ENCODE measurements at places on chromosomes 3 and 15.

DNA sequence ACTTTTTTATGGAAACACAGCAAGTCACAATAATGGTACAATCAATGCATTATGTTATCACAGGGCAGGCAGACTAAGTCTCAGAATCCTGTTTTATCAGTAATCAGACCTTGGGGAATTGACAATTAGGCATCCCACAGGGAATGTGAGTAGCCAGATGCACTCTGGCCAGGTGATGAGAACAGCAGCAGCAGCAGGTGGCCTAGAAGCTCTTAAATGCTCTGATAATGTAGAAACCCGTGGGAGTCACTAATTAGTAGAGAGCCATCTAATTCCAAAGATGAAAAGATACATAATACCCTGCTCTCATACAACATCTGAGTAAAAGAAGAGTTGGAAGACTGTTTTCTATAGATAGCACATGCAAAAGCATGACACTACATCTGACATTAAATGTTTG is 12.6 kb downstream of the CEP152 start:
- no peak for DNase-seq

- peak; percentile 6 for DNase-seq
Observed at GRCh38 chr3:34727700-34728099, 911.6 kb upstream of the ARPP21 start.

DNA sequence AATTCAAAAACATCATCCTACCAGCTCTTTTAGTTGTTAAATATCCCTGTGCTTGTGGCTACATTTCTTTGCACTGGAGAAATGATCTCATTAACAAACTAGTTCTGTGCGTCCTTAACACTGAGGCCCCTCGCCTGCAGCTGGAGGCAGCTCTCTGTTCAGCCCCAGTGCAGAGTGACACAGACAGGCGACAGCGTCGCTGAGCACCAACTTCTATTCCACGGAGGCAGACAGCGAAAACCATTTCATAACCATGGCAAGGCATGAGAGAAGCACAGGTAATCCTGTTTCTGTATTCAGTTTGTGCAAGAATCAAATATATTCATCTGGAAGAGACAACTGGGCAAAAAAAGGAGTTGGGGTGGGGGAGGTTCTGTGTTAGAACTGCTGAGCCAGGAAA is 530.7 kb downstream of the ZIC1 start:
- no peak for DNase-seq

DNA sequence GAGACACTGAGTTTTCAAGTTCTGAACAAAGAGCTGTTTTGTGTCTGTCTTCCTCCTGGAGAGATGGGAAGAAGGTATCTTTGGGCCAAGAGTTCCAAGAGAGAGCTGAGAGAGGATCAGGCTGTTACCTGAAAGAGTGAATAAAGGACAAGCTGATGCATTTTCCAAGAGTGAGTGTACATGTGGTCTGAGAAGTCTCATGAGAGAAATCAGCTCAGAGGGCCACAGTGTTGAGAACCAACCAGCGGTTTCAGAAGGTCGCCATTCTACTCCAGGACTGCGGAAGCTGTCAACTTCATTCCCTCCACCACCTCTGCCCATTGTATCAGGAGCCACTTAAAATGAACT is 42.7 kb upstream of the PPP2R3A start:
- DNase-seq: peak; percentile 75

DNA sequence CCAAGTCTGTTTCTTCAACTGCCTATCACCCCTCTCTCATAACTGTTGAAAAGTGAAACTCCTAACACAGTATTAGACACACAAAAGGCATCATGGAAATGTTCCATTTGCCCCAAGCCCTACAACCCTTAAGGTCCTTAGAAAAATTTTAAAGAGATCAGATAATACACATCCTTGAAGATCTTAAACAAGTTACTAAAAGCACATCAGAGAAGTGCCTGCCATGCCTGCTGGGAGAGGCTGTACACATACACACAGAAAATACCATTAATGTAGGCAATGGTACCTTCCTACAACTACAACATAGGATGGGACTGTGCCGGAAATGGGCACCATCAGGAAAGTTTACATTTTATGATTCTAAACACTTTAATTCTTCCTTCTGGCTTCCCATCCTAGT is 3.3 kb downstream of the ADAM10 start:
- DNase-seq: no peak

DNA sequence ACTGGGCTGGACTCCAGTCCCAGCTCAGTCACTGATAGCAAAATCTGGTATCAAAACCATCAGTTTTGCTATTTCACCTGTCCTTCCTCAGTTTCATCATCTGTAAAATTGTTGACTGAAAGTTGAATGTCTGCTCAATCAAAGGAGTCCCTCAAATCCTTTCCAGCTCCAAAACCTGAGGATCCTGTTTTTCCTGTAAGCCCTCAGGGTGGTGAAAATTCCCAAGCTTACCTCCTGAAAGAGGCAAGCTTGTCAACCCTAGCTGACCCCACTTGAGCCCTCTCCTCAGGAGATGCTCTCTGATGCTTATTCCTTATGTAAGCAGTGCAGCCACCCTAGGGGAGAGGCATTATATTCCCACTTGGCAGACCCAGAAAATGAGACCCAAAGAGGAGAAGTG is 82.6 kb downstream of the HMG20A start:
- no peak for DNase-seq

GRCh38 chr3:16406579-16406978 is 106.9 kb downstream of the RFTN1 start:
- no peak for DNase-seq

DNA sequence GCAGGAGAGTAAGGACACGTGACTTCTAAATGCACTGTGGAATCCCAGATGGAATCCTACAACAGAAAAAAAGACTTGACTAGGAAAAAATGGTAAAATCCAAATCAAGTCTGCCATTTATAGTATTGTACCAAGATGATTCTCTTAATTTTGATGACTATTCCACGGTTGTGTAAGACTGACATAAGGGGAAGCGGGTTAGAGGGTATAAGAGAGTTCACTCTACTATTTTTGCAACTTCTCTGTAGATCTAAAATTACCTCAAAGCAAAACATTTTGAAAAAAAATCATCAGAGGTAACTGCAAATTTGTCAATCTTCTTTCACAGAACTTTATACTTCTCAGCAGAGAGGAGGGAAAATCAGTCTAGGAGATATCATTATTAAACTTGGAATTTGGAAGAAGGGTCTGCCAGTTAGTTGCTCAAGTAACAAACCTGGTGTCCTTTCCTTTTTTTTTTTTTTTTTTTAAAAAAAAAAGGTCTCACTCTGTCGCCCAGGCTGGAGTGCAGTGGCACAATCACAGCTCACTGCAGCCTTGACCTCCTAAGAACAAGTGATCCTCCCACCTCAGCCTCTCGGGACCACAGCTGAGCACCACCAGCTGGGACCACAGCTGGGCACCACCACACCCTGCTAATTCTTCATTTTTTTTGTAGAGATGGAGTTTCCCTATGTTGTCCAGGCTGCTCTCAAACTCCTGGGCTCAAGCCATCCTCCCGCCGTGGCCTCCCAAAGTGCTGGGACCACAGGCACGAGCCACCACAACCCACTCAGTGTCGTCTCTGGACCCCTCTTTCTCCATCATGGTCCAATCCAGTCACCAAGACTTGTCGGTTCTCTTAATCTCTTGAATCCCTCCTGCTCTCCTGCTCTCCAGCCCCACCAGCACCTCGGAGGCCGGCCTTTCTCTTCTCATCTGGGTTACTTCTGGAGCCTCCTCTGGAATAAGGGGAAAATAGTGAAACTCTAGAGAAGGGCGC is 14.9 kb upstream of the HES1 start:
- DNase-seq: no peak

DNA sequence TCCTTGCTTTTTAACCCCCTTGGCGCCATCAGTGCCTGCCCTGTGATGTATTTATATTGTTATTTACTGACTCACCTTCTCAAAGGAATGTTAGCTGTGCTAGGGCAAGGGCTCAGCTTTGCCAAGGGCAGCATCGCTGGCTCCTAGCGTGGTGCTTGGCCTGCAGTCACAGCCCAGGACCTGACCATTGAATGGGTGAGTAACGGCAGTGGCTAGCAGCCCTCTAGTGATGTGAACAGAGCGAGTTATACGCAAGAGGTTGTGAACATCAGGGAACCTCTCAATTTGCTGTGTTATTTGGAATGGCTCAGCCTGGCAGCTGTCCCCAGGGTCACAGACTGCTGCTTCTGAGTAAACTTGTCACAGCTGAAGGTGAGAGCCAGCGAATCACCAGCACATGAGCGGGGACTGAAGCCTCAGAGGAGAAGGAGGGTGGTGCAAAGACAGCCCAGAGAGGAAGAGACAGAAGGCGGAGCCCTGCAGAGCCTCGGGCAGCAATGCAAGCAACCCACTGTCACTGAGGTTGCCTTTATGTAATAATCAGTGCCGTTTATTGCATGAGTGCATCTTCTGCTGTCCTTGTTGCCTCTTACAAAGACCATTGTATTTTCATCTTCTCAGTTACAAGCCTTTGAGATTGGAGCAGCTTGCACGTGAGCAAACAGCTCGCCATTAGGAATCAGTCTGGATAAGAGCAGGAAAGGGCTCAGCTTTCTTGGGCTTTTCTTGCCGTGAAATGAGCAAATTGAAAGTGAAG is 158.3 kb downstream of the SLCO3A1 start:
- DNase-seq: peak; percentile 53

GRCh38 chr3:188884299-188885043 is 287.3 kb upstream of the TPRG1 start:
- DNase-seq: no peak

GRCh38 chr3:130838898-130839600 is 54.8 kb upstream of the ATP2C1 start:
- DNase-seq: no peak

DNA sequence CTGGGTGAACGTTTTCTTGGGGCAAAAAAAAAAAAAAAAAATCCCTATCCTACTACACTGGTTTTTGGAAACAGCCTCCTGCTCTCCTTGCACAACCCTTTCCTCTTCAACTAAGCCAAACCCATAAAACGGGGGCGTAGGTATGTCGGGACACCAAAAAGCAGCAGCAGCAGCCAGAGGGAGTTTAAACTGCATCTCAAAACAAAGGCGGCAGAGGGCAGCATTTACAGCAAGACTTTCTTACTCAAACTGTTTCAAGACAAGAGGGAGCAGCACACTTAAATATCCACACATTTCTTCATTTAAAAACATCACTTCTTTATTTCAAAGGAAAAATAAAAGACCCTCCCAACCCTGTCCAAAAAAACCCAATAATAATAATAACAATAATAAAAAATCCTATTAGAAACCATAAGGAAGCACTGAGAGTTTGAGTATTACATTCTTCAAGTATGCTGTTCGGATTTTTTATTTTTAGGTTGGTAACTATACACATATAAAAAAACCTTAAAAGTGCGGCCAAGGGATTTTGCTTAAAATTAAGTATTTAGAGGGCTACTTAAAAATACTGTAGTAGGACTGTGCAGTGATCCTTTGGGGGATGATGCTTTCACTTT is 43.9 kb upstream of the PLXND1 start:
- peak; percentile 42 for DNase-seq

- DNase-seq: no peak
Observed at GRCh38 chr15:38541026-38541425, 23.6 kb downstream of the RASGRP1 start.
